ENCODE measurements at places on chromosomes 11 and 22.

DNA sequence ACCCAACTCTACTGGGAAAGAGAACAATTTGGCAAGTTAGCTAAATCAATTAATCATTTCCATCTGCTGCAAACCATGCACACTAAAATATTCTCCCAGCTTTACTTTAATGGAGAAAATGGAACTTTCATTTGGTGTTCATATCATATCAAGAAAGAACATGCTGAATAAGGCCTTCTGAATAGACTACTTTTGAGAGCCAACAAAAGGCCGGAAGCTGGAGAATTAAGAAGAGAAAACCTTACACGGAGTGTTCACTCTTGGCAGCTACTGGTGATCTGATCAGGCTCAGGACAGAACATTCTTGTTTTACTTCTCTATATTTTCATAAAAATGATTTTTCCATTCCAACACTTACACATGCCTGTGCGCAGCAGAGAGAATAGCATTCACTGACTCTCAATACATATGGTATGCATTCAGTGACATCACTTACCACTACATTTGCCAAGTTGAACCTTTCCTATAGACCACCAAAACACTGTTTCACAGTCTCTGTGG is 165.3 kb downstream of the TTC28 start:
- no peak for DNase-seq

GRCh38 chr11:1744891-1745700 is 5.3 kb downstream of the IFITM10 start:
- no peak for DNase-seq

- no peak for DNase-seq
Measured at GRCh38 chr22:29037340-29037932, 24.2 kb downstream of the C22orf31 start.

GRCh38 chr11:2098691-2099515 is 40.3 kb downstream of the IGF2 start:
- no peak for DNase-seq

- DNase-seq, result no peak
Measured at GRCh38 chr22:22362936-22363335, 118.3 kb downstream of the VPREB1 start.

DNA sequence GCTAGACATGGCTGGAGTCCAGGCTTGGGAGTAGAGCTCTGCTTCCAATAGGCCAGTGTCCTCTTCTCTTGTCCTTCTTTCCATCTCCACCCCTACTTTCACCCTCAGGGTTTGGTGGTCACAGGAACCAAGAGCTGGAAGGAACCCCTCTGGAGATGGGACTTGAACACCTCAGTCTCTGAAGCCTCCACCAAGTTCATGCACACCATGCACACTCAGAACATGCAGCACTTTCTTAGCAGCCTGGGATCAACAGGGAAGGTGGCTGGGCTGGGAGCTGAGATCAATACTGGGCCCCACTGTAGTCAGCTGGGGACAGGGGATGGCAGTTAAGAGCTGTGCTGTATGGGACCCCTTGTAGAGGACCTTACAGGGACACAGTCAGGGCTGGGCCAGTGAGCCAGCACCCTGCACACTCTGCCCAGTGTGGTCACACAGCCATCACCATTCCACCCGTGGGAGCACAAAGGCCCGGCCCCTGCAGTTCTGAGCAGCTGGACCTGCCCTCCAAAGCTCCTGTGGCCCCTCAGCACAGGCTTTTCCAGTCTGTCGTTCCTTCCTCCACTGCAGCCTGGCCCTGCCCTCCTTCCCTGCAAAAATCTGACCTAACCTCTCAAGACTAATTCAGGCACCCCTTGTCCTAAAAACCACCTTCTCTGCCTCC is 47.7 kb downstream of the GAB4 start:
- DNase-seq, result no peak

GRCh38 chr11:27837895-27838563 is 137.8 kb upstream of the BDNF start:
- DNase-seq, result no peak

DNA sequence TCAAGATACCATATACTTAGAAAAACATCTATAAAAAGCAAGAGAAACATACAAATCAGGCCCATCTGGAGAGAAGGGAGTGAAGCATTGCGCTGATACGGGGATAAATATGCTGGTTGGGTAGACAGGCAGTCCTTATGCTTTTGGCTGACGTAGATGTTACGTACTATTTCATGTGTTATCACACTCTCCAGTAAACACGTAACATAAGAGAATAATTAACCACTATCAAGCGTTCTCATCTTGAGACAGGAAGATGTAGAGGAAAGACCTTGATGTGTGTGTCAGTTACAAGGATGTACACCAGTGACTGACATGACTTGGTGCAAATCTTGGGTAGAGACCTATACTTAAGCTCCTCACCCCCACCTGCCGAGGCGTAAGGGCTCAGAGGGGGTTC is 86.7 kb upstream of the PRODH start:
- no peak for DNase-seq

- DNase-seq, result no peak
Measured at GRCh38 chr11:119266063-119266462, 50.9 kb downstream of the MCAM start.

- no peak for DNase-seq
Measured at GRCh38 chr22:33832558-33833151, 87.6 kb downstream of the LARGE1 start.

- no peak for DNase-seq
Measured at GRCh38 chr11:1281326-1281973, 28.0 kb downstream of the TOLLIP start.

GRCh38 chr11:65117206-65118096 is at the start of gene ZNHIT2:
Gene ZNHIT2 (minus strand): TSS chr11:65117701. CDS start chr11:65117653, 48 bp downstream.
- peak; percentile 100 for DNase-seq
